ENCODE measurements at places on chromosomes 7 and 10.

GRCh38 chr10:125057158-125058001, 103.0 kb downstream of the CTBP2 start:
- DNase-seq = no peak

DNA sequence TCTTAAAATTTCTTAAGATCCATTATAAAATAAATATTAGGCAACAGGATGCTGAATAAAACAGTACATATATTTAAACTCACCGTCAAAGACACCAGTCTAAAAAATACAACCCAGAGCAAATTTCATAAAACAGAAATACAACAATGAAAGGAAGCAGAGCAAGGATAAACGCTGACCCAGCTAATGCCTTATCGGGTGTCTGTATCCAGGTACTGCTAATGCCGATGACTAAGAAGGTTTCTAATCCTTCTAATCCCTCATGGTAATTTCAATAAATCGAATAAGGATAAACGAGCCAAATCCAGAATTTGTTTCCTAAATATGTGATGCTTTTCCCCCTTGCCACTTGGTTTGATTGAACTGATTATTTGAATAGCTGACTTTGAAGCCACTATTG, 1.7 kb downstream of the HYCC1 start:
- DNase-seq = no peak

- no peak for DNase-seq
Observed at GRCh38 chr10:91627344-91628102, 5.3 kb downstream of the PPP1R3C start.

- no peak for DNase-seq
Observed at GRCh38 chr10:32959006-32959920, 1.2 kb upstream of the ITGB1 start.

DNA sequence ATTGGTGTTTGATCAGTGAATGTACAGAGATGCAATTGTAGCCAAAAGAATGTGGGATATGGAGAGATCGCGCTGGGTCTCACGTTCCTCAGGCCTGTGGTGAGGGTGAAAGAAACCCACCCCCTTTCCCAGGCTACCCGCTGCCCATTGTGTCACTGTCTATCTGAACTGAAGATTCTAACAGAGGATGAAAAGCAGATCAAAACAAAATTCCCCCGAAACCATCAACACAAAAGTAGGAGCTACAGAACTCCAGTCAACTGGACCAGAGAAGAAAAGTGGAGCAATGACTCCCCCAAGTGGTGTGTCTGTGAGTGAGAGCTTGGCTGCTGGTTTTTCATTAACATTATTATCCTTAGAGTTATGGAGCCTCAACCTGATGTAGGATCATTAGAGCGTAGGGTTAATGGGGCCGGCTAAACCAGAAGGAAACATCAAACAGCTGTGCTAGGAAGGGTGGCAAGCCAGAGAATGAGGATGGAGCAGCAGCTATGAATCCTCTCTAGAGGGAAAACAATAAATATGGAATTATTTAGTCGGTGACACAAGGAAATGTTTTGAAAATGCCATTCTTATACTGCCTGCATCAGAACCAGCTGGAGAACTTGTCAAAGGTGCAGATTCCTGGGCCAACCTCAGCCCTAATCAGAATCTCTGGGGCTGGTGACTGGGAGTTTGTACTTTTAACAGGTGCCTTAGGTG, 38.3 kb downstream of the AKR1B1 start:
- DNase-seq = no peak
